ENCODE measurements at places on chromosomes 4 and X. TPM values are rescaled to one million over a fixed set of nuclear protein-coding genes. Genes with fewer than 3 reads are reported as not detected.

GRCh38 chr4:113682730-113683537 is 78.6 kb downstream of the CAMK2D start:
- peak; percentile 92 for DNase-seq
- peaks cover 51% of the 10 kb centered on the region for H3K36me3 ChIP-seq
- H3K27ac ChIP-seq = peak overlapping the region; percentile 90

DNA sequence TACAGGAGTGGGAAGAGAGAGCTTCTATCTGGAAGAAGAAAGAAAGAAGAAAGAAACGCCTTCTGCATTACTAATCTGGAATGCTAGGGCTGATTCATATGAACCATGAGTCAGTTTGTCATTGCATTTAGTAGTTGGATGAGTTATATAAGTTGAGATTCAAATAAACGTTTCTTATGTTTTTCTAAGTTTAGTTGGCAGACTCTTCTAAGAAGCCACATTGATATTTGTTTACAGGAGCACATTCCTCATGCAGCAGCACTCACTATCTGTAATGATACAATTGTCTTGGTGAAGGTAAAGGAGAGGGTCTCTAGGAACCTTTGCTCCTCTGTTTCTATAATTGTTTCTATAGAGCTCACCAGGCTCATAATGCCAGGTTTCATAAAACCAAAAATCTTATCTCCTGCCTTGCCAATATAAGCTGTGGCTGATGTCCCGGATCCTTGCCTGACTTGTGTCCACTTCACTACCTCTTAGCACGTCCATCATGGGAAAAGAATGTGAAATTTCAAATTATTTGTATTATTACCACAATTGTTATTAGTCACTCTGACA is 39.5 kb downstream of the HOPX start:
- no peak for DNase-seq
- H3K4me3 ChIP-seq = no peak overlapping the region
- H3K36me3 ChIP-seq = peaks cover 6% of the 10 kb centered on the region
- peaks cover 22% of the 10 kb centered on the region for H3K4me1 ChIP-seq

DNA sequence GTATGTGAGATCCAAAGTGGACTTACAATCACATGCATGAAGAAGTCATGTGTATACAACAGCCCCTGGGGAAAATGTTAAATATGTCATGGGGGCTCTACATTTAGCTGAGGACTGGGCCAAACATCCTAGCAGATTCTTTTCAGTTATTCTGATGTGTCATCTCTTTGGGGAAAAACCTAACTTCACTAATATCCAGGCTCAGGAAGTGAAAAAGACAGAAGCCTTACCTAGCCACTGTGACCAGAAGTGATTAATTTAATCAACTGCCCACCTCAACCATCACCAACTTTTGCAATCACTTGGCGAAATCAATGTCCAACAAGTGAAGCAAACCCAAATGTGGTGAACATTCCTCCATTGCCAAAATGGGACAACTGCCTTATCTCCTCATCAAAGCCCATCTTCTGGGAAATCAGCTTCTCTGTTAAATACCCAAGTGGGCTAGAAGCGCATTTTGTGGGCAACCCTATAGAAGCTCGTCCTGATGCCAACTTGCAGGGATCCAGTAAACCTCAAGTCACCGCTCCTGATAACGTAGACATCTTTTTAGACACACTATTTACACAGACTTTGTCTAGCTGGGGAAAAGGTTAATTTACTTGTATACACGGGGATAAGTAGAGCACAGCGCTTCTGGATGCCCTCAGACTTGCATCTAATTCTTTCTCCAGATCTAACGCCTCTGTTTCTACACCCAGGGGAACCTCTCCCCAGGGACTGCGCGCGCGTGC is 1.4 kb upstream of the HHIP start:
- H3K4me1 ChIP-seq = peaks cover 17% of the 10 kb centered on the region
- DNase-seq = peak; percentile 51
- peak overlapping the region; percentile 51 for H3K4me3 ChIP-seq
- peaks cover 50% of the 10 kb centered on the region for H3K27me3 ChIP-seq
- H3K36me3 ChIP-seq = no peaks in the 10 kb centered on the region

- no peak for DNase-seq
- H3K27me3 ChIP-seq = no peaks in the 10 kb centered on the region
- H3K27ac ChIP-seq = no peak overlapping the region
Observed at GRCh38 chrX:131792789-131793462, 230.2 kb upstream of the STK26 start.

DNA sequence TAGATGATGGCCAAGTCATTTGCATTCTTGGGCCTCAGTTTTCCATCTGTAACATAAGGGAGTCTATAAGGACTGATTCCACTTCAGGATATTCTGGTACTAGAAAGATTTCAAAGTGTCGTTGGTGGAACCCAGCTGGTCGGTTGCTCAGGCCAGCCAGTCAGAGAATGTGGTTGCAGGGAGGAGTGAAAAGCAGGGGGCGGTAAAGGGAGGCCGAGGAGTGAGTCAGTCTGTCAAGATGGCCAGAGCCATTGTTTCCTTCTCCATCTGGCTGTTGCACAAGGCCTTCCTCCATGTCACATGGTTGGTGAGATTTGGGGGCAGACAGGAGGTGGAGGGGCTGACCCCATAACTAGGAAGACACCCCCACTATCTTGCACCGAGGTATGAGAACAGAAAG is 38.2 kb downstream of the STARD8 start:
- peak overlapping the region; percentile 76 for H3K4me3 ChIP-seq
- H3K36me3 ChIP-seq = no peaks in the 10 kb centered on the region
- no peaks in the 10 kb centered on the region for H3K27me3 ChIP-seq
- no peak for DNase-seq
- peak overlapping the region; percentile 89 for H3K27ac ChIP-seq

DNA sequence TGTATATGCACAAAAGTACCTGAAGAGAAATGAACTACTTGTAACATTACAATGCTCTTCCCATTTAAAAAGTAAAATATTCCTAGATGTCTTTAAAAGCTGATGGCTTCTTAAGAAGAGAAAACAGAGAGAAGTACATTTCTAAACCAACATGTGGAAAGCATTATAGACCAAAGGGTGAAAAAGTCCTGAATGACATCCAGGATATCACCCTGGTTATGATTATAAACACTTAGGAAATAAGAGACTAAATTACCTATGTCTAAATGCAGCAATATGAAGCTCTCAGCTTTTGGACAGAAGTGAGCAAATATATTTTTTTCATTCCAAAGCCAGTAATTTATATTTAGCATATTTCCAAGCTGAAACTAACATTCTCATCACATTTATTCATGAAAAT is 21.7 kb upstream of the EGFL6 start:
- no peak overlapping the region for H3K4me3 ChIP-seq
- H3K36me3 ChIP-seq = no peaks in the 10 kb centered on the region
- H3K27me3 ChIP-seq = peaks cover 7% of the 10 kb centered on the region
- DNase-seq = no peak
- H3K4me1 ChIP-seq = peaks cover 4% of the 10 kb centered on the region
- no peak overlapping the region for H3K27ac ChIP-seq

GRCh38 chr4:181559637-181560036 is 683.6 kb upstream of the TENM3 start:
- no peaks in the 10 kb centered on the region for H3K4me1 ChIP-seq
- H3K36me3 ChIP-seq = no peaks in the 10 kb centered on the region
- no peak overlapping the region for H3K27ac ChIP-seq
- no peaks in the 10 kb centered on the region for H3K27me3 ChIP-seq
- DNase-seq = no peak
- no peak overlapping the region for H3K4me3 ChIP-seq

- peak overlapping the region; percentile 78 for H3K27ac ChIP-seq
- H3K27me3 ChIP-seq = no peaks in the 10 kb centered on the region
- DNase-seq = no peak
Observed at GRCh38 chr4:102815981-102816380, 11.4 kb downstream of the UBE2D3 start.

DNA sequence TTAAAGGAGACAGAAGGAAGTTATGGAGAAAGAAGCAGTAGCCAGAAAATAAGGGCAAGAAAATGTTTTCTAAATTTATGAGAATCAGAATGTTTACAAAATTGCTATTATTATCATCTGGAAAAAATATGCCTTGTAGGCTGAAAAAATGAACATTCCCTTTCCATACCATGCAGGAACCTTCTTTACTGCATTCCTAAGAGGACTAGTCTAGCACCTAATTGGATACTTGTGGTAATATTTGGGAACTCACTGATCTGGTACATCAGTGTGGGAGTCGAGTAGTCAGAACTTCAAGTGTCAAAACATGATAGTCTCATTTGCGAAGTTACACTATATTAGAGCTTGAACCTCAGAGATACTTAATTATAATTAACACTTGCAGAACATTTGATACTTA is 51.9 kb downstream of the TET2 start:
- no peak for DNase-seq
- H3K4me3 ChIP-seq = no peak overlapping the region
- no peaks in the 10 kb centered on the region for H3K27me3 ChIP-seq
- no peak overlapping the region for H3K27ac ChIP-seq

DNA sequence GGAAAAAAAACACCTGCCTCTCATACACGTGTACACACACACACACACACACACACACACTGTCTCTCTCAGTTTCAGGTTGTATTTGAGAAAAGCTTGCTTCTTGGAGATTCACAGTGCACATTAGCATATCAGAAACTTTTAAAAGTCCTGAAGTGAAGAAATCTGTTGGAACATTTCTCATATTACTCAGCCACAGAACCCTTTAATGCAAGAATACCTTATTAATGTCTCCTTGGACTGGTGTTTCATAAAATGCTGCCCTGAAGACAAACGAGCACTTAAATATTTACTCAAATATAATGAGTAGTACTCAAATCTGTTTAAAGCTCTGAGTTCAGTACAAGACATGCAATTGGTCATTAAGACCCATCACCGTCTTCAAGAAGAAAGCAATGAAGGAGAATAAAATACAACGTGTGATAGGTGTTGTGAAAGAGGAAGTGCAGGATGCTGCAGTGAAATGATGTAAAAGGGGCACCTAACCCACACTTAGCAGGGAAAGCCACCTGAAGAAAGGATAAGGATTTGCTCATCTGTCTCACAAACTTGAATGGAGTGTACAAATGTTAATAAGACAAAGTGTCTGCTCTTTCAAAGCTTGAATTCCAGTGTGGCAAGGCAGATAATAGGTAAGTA is 57.0 kb downstream of the DCLK2 start:
- H3K36me3 ChIP-seq = no peaks in the 10 kb centered on the region
- no peak for DNase-seq
- H3K4me3 ChIP-seq = no peak overlapping the region
- H3K27me3 ChIP-seq = peaks cover 7% of the 10 kb centered on the region
- no peak overlapping the region for H3K27ac ChIP-seq
- no peaks in the 10 kb centered on the region for H3K4me1 ChIP-seq

The MCF2 gene
- total RNA-seq = 0.43 TPM

The FAM184B gene
- total RNA-seq = not detected

The AREG gene
- total RNA-seq = 1.4 TPM

The CFP gene
- 4.4 TPM for total RNA-seq
